ENCODE measurements at places on chromosomes 4 and X.
A peak's percentile ranks its signal among the peaks of the same experiment; 100 is the strongest.

DNA sequence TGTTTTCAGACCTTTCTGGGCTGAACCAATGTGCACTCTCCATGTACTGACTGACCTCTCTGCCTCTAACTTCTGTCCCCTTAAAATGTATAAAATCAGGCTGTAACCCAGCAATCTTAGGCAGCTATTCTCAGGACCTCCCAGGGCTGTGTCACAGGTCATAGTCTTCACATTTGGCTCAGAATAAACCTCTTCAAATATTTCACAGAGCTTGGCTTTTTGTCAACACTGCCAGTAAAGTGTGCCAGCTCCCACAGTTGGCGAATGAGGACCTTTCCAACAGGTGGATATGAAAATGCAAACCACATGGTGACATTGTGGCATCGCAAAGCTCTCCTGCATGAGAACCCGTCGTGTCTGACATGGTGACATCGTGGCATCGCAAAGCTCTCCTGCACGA, 76.4 kb downstream of the ACOX3 start:
- DNase-seq, result no peak

- no peak for DNase-seq
Observed at GRCh38 chrX:39827951-39828350, 269.8 kb downstream of the BCOR start.

- no peak for DNase-seq
Observed at GRCh38 chrX:13790206-13791131, 26.4 kb downstream of the GPM6B start.

DNA sequence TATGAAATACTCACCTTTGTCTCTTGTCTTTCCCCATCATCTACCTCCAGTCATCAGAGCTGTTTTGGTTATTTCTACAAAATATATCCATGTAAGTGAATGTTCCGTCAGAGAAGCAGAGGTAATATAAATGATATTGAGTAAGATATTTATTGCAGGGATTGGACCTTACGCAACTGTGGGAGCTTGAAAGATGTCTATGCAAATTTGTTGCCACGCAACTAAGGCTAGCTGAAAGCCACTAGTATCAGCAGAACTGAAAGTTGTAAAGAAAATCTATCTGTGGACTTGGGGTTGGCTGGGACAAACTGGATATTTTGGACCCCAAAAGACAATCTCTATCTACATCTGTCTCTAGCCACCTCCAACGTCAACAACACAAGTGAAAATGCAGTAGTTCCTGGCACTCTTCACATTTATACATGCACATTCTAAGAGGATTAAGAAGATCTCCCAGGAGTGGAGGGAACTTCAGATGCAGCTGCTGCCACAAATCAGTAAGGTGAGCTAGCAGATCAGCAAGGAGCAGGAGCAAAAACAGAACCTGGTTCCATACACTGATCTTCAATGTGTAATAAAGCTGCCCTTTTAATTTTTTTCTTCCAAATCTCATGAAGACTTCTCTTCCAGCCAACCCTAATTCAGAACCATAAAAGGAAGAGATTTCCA, 8.5 kb upstream of the CCSER1 start:
- DNase-seq, result no peak

GRCh38 chrX:23902419-23902818, 5.3 kb downstream of the APOO start:
- DNase-seq, result no peak

GRCh38 chr4:151099976-151100417, 569 bp downstream of the RPS3A start:
- no peak for DNase-seq

- no peak for DNase-seq
Observed at GRCh38 chr4:177596035-177596434, 153.8 kb upstream of the AGA start.

DNA sequence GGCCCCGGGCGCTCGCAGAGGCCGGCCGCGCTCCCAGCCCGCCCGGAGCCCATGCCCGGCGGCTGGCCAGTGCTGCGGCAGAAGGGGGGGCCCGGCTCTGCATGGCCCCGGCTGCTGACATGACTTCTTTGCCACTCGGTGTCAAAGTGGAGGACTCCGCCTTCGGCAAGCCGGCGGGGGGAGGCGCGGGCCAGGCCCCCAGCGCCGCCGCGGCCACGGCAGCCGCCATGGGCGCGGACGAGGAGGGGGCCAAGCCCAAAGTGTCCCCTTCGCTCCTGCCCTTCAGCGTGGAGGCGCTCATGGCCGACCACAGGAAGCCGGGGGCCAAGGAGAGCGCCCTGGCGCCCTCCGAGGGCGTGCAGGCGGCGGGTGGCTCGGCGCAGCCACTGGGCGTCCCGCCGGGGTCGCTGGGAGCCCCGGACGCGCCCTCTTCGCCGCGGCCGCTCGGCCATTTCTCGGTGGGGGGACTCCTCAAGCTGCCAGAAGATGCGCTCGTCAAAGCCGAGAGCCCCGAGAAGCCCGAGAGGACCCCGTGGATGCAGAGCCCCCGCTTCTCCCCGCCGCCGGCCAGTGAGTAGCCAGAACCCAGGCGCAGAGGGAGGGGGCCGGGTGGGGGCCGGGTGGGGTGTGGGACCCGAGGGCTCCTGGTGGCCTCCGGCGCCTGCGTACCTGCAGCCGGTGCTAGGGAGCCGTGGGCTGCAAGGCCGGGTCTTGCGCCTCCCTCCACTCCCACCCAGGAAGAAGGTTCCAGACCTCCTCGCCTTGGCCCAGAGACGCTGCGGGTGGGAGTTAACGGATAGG, 534 bp downstream of the MSX1 start:
- no peak for DNase-seq

DNA sequence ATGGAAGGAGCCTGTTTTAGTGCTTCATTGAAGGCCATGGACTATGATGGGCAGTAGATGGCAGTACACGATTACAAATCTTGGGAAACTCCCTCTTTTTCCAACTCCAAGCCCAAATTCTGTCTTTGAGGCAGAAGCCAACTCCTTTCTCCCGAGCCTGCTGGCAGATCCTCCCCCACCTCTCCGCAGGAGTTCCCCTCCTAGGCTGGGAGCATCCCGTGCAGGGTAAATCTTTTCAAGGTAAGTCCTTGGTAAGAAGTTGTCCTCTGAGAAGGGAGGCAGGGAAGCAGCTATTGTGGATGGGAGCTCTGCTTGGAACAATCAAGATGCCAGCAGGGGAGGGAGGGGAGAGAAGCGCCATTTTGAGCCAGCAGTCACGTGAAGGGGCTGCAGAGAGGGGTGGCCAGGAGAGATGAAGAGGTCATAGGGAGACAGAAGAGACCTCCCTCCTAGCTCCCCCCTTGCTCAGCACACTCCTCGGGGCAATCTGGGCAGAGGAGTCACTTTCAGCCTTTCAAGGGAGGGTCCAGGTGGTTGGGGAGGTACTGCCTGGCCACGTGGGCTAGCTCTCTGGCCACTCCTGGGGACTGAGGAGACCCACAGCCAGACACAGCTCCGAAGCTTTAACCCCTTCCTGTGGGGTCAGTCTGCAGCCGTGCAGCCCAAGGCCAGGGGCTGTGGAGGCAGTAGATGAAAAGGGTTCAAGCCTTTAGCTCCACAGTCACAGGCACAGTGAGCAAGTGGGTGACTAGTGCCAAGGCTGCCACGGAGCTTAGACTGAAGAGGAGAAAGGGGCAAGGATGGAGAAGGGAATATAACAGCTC, 9.6 kb downstream of the CC2D2A start:
- peak; percentile 29 for DNase-seq

DNA sequence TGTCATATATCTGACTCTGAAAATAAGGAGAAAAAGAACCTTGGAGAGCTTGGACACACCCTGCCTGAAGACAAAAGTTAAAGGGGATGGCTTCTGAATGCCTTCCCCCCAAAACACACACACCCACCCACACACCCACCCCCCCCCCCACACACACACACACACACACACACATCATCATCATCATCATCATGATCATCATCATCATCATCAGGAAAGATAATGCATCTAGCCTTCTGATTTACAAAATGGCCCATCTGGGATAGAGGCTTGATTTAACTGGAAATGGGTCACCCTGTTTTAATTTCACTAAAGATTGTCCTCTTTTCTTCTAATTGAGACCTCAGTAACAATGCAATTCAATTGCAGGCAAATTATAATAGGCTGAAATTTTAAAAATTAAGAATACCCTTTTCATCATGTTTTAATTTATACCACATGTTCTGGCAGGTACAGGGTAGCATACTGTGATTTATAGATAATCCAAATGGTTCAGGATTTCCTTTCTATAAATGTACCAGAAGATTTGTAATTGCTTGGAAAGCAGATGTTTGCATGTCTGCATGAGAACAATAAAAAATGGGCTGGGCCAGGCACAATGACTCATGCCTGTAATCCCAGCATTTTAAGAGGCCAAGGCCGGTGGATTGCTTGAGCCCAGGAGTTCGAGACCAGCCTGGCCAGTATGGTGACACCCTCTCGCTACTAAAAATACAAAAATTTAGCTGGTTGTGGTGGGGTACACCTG, 56.5 kb downstream of the TRIM2 start:
- no peak for DNase-seq

- no peak for DNase-seq
Observed at GRCh38 chr4:40337051-40337450, 1.9 kb downstream of the CHRNA9 start.

- DNase-seq, result no peak
Observed at GRCh38 chr4:115769396-115769795, 656.0 kb upstream of the NDST4 start.

DNA sequence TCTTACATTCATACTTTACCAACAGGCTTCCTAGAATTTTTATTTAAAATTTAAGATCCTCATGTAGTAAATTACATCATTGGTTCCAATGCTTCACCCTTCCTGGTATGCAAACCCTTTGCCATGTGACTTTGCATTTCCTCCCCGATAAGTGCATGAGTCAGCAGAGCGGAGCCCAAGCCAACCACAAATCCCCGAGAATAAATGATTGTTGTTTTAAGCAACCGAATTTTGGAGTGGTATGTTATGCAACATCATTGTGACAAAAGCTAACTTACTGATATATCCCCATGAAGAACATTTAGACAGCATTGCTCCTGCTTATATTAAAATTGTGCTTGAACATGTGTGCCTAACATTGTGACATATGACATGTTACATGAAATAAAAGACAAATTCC, 199.4 kb upstream of the DDX53 start:
- peak; percentile 17 for DNase-seq

DNA sequence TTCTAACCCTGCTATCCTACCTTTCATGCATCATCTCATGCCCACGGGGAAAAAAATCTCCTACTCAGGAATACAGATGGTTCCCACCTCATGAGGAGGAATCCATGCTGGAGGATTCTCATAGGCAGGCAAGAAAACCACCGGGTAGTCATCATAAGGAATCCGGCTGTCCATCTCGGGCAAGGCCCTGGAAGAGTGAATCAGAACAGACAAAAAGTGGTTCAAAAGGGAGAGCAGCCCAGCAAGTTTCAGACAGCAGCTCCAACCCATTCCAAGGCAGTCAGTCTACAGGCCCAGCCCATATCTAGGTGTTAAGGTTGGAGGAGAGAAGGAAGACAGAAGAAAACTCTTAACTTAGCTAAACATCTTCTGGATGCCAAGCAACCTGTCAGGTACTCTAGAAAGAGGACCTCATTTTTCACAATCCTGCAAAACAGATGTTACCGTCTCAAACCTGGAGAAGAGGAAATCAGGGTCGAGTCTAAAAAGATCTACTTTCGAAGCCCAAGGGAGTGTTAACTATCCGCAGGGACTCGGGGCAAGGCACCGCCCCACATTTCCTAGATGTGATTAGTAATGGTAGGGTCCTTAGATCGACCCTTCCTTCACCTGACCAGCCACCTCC, 447 bp downstream of the PDZD11 start:
- no peak for DNase-seq

DNA sequence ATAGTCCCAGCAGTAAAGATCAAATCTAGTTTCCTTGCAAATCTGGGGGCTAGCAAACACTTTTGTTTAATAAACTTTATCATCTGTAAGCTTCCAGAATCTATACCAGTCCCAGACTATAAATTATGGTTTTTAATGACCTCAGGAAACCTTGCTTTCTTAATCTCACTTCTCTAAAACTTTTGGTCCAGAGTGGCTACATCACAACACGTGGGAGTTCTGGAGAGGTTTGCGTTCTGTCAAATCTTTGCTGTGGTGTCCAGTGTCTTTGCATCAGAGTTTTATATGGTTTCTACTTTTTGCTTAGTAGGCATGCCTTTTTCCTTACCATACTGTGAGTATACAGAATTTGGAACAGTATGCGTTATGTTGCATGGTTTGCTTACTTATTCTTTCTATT, 193.9 kb downstream of the ANK2 start:
- DNase-seq, result no peak

- no peak for DNase-seq
Observed at GRCh38 chrX:137573324-137574101, 7.6 kb downstream of the ZIC3 start.

DNA sequence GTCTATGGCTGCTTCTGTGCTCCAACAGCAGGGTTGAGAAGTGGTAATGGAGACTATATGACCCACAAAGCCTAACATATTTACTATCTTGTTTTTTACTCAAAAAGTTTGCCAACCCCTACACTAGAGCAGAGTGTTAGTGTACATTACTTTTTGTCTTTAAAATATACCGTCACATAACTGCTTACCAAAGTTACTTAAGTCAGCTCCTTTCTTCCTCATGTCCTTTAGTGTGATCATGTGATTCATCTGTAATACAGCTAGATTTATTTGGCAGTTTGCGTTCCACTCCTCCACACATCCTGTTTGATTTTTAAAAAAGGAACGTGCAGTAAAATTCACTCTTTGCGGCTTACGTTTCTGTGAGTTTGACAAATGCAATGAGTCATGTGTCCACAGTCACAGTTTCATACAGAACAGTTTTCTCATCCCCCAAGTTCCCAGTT, 162.4 kb upstream of the GPRIN3 start:
- peak; percentile 80 for DNase-seq

- no peak for DNase-seq
Observed at GRCh38 chrX:93673869-93674271, at the start of gene FAM133A. Gene FAM133A (plus strand): TSS chrX:93674206. CDS start chrX:93709420, 35,214 bp downstream.

DNA sequence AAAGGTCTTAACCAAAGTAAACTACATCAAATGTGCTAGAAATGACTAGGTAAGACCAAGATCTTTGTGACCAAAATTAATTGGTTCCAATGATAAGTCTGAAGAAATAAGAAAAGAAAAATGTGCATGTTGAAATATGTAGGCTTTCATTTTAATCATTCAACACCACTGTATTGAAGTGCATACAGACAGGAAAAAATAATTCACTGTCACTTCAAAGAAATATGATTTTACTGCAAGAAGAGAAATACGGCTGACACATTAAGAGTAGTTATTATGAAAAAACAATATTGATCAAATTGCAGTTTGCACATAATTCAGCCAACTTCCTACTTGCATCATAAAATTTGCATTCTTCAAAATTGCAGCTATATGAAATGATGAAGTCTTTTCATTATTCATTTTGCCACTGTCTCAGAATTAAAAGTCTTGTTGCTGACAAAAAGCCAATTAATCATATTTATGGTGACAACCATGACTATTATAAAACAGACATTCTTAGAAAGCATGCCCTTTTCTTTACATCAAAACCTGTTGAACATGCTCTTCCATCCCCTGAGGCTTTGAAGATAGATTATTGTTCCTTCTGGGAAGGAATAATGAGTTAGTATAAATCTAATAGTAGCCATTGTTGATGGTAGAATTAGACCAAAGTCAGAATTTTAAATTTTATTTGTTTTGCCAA, 405.9 kb upstream of the MAD2L1 start:
- DNase-seq, result no peak

Data from GDM1 (cell line).